Chondrocyte (in vitro differentiated cells): ENCODE measurements at places on chromosomes 11 and 22. TPM values are rescaled to one million over a fixed set of nuclear protein-coding genes. Genes with fewer than 3 reads are reported as not detected.

DNA sequence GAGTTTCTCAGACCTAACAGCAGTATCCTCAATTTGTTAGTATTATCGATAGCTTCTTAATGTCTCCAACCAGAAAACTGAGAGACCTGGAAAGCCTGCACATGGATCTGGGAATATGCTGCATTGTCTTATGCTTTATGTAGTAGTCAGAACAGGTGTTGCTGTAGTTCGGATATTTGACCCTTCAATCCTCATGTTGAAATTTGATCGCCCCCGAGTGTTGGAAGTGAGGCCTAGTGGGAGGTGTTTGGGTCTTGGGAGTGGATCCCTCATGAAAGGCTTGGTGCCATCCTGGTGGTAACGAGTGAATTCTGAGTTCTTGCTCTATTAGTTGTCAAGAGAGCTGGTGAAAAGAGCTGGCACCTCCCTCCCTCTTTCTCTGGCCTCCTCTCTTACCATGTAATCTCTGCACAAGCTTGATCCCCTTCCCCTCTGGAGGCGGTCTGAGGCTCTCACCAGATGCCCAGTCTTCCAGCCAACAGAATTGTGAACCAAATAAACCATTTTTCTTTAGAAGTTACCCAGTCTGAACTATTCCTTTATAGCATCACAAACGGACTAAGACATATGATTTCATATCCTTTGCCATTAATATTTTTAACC, 227.1 kb downstream of the DDX10 start:
- peaks cover 38% of the 10 kb centered on the region for H3K4me1 ChIP-seq
- DNase-seq = no peak
- no peaks in the 10 kb centered on the region for H3K36me3 ChIP-seq
- H3K27me3 ChIP-seq = no peaks in the 10 kb centered on the region
- no peak overlapping the region for H3K27ac ChIP-seq
- no peak overlapping the region for H3K4me3 ChIP-seq

DNA sequence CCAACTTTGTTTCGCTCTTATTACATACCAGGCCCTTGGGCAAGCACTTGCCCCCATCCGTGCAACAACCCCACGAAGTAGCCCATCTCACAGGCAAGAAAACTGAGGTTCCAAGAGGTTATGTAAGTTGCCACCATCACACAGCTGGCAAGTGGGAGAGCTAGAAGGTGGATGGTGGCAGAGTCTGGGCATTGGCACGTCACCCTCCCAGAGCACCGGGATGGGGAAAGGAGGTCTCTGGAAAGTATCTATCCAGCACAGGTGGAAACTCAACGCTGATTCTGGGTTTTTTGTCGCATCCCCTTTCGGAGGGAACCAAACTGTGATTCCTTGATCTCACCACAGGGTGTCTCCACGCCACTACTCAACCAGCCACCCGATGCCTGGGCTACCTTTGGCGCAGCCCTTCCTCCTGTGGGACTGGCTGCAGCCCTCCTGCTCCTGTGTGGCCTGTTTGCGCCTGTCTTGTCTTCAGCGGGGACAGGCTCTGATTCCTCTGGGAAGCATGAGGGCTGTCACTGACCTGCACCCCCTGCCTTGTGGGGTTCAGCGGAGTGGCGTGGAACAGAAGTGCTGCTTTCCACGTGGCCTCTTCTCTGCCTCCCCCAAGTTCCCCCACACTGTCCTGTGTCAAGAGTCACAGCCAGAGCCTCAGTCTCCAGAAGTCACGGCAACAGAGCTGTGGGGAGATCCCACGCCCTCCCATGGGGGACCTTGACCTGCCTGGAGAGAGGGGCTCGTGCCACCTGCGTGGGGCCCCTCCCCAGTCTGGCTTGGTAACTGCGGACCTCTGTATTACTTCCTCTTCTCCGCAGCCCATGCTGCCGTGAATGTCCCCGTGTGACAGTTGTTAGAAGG, 34.4 kb upstream of the TRIM29 start:
- H3K4me1 ChIP-seq = peaks cover 9% of the 10 kb centered on the region
- H3K27me3 ChIP-seq = peaks cover 49% of the 10 kb centered on the region
- H3K36me3 ChIP-seq = no peaks in the 10 kb centered on the region
- DNase-seq = no peak
- no peak overlapping the region for H3K27ac ChIP-seq
- no peak overlapping the region for H3K4me3 ChIP-seq

The SMIM38 gene
- total RNA-seq = 0.12 to 0.60 TPM (median 0.41 TPM) in 3 replicates

- peaks cover 5% of the 10 kb centered on the region for H3K27me3 ChIP-seq
- no peak overlapping the region for H3K27ac ChIP-seq
- no peak overlapping the region for H3K4me3 ChIP-seq
- no peaks in the 10 kb centered on the region for H3K36me3 ChIP-seq
Measured at GRCh38 chr11:15714641-15715399, 600.1 kb downstream of the INSC start.

GRCh38 chr11:17098038-17098437, 20.6 kb upstream of the RPS13 start:
- no peak for DNase-seq
- peaks cover 9% of the 10 kb centered on the region for H3K36me3 ChIP-seq
- no peak overlapping the region for H3K4me3 ChIP-seq
- no peak overlapping the region for H3K27ac ChIP-seq
- H3K27me3 ChIP-seq = no peaks in the 10 kb centered on the region
